ENCODE measurements at places on chromosomes 5 and 9.

- DNase-seq, result no peak
Observed at GRCh38 chr5:2710910-2711309, 40.6 kb downstream of the IRX2 start.

DNA sequence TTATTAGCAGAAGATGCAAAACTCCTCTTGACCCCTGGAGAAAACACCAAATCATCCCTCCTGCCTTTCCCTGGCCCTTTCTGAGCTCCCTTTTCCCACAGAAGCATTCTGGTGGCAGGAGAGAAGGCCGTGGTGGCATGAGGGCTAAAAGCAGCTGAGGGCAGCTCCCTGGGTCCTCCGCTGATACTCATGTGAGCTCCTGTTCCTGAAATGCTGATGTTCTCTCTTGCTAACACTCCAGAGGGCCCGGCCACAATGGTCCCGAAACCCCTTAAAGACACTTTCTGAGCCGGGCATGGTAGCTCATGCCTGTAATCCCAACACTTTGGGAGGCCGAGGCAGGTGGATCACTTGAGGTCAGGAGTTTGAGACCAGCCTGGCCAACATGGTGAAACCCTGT lies 183.1 kb downstream of the HSPA4 start:
- DNase-seq, result no peak

- DNase-seq, result no peak
Observed at GRCh38 chr5:40477856-40478546, 201.7 kb upstream of the PTGER4 start.

- no peak for DNase-seq
Observed at GRCh38 chr9:131078427-131079366, 17.6 kb upstream of the AIF1L start.

DNA sequence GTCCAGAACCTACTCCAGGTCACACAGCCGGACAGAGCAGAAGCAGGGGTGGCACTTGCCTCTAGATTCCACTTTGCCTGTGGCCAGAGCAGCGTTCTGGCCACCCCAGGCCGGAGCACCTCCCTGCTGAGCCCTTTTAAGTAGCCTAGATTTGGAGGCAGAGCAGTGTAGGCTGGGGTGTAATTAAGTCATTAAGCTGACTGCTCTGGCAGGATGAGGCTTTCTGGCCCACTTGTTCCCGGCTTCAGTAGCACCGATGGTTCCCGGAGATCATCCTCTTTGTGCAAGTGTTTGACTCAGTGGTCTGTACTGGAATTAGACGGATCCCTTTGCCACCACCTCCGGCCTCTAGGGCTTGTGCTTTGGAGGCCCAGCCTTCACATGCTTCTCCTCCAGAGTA lies 281.9 kb upstream of the ANKRD55 start:
- no peak for DNase-seq

- DNase-seq, result no peak
Observed at GRCh38 chr5:173791878-173792277, 96.3 kb upstream of the CPEB4 start.

DNA sequence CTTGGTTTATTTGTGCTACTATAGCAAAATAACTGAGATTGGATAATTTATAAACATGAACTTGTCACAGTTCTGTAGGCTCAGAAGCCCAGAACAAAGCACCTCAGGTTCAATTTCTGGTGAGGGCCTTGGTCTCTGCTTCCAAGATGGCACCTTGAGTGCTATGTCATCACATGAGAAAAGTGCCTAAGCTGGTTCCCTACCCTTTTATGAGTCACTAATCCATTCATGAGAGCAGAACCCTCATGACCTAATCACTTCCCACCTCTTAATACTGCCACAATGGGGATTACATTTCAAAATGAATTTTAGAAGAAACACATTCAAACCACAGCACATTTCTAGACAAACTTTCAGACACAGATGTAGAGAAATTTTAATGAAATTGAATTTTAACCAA lies 98.2 kb upstream of the PRSS3 start:
- no peak for DNase-seq

DNA sequence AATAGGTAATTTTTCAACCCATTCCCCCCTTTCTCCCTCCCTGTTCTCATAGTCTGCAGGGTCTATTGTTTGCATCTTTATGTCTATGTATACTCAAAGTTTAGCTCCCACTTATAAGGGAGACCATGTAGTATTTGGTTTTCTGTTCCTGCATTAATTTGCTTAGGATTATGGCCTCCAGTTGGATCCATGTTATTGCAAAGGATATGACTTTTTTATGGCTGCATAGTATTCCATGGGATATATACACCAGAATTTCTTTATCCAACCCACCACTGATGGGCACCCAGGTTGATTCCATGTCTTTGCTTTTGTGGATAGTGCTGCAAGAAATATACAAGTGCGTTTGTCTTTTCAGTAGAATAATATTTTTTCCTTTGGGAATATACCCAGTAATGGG lies 761.6 kb upstream of the GRAMD2B start:
- no peak for DNase-seq

- DNase-seq, result no peak
Observed at GRCh38 chr5:152701305-152701949, 296.3 kb upstream of the NMUR2 start.

GRCh38 chr5:128478386-128479368 lies 59.4 kb downstream of the FBN2 start:
- DNase-seq, result no peak
